Neuronal stem cell (in vitro differentiated cells): ENCODE measurements at places on chromosomes 5 and 9.

DNA sequence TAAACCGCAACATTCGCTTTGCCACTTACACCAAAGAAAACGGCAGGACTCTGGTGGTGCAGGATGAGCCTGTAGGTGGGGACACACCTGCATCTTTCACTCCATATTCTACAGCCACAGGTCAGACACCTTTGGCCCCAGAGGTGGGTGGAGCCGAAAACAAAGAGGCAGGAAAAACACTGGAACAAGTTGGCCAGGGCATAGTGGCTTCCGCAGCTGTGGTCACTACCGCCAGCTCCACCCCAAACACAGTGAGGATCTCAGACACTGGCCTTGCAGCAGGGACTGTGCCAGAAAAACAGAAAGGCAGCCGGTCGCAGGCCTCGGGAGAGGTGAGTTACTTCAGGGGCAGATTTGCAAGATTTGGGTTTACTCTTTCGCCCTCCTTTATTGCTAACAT, 33.8 kb downstream of the KDM3B start:
- DNase-seq = no peak

DNA sequence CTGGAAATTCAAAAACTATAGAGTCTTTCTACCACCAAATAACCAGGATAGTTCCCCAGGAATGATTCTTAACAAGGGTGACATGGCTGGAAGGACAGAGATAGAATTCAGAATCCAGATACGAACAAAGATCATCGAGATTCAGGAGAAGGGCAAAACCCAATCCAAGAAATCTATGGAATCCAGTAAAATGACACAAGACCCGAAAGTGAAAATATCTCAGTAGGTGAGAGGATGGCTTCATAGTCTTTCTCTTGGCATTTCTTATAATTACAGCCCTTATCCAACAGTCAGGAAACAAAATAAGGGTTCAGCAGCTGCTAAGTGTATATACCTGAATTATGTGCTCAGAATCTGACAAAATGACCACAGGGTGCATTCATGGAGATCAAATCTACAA, 81.8 kb downstream of the FAM174A start:
- DNase-seq = no peak

DNA sequence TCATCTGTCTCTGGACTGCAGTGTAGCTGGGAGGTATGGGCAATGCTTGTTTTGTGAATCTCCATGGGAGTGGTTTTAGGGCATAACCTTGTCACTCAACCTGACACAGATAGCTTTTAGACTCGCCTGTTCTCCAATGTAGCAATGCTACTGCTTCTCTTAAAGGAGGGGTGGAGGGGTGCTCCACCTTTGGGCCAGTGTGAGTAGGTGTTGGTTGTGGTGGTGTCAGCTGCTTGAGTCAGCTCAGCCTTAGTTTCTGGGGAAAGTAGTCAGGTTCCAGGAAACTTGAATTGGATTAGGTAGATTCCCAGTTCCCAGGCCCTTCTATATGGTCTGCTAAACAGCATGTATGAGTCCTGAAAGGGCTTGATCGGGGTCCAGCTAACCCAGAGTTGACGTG, 91.1 kb upstream of the PLPPR1 start:
- DNase-seq = no peak

- no peak for DNase-seq
Measured at GRCh38 chr9:76796296-76796695, 32.1 kb downstream of the PCA3 start.

- DNase-seq = no peak
Measured at GRCh38 chr5:130077007-130077406, 172.7 kb downstream of the CHSY3 start.

DNA sequence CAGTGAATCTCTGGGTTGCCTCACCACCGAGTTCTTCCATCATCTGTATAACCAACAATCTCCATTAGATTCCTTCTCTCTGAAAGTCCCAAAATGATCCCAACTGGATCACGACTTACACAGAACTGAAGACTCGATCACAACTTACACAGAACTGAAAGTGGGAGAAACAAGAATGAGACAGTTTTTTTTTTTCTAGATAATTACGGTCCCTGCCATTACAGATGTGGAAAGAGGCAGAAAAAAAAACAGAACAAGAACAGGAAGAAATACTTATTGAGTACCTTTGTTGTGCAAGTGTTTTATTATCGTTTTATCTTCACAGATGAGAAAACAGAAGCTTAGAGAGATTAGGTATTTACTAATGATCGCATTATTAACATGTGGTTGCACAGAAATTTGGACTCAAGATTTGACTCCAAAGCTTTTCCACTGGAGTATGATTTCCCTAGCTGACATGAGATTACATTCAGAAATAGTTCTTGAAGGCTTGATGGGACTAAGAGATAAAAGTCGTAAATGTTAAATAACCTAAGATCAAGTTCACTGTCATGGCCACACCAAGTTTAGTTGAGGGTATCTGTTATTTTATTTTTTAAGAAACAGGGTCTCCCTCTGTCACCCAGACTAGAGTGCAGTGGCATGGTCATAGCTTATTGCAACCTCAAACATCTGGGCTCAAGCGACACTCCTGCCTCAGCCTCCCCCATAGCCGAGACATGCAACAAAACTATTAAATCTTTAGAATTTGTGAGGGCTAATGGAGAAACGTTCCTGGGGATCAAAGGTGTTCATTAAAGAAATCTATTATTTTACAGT, 8.9 kb downstream of the PLK2 start:
- no peak for DNase-seq

- no peak for DNase-seq
Measured at GRCh38 chr9:128088253-128088945, 20.4 kb downstream of the SLC25A25 start.

- DNase-seq = no peak
Measured at GRCh38 chr5:38821679-38822078, 24.1 kb upstream of the OSMR start.

DNA sequence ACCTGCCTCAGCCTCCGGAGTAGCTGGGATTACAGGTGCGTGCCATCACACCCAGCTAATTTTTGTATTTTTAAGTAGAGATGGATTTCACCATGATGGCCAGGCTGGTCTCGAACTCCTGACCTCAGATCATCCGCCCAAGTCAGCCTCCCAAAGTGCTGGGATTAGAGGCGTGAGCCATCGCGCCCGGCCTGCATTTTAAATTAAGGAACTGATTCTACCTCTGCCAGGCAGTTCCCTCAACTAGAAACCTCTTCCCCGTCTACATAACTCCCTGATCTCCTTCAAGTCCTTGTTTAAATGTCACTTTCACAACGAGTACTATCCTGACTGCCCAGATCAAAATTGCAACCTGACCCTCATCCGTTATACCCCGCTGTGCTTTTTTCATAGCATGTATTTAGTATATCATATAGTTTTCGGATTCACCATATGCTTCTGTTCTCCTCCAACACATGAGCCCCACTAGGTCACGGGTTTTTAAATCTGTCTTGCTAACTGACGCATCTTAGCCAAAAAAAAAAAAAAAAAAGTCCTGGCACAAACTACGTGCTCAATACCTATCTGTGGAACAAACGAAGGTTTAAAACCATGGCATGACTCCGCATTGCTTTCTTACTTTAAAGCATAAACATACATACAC, 858 bp upstream of the SOWAHA start:
- DNase-seq = no peak

DNA sequence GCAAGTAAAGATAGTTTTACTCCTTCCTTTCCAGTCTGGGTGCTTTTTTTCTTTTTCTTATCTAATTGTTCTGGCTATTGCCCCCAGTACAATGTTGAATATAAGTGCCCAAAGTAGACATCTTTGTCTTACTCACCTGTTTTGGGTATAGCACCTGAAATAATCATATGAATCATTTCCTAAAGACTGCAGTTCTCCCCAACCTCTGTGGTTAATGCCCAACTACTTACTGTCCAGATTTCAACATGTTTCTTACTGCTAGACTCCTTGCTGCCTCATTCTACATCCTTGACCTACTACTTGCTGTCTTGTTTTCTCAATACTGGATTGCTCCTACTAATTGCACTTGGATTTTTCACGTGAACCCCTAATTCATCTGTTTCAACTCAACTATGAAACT, 8.8 kb upstream of the HSDL2 start:
- no peak for DNase-seq
